IMR-90 (cell line): ENCODE measurements at places on chromosomes 4 and X. TPM values are rescaled to one million over a fixed set of nuclear protein-coding genes. Genes with fewer than 3 reads are reported as not detected.
A peak's percentile ranks its signal among the peaks of the same experiment; 100 is the strongest.

Gene HPGDS
- not detected in 2 replicates for total RNA-seq

Gene NDP
- 0.28 and 0.36 TPM in 2 replicates for total RNA-seq

Gene FAM156A
- 7.5 TPM in 2 replicates for total RNA-seq

Gene WNK3
- 1.4 TPM in 2 replicates for total RNA-seq

Gene SHISA3
- under 0.01 and 0.18 TPM in 2 replicates for total RNA-seq

Gene NPY5R
- total RNA-seq: not detected in 2 replicates

DNA sequence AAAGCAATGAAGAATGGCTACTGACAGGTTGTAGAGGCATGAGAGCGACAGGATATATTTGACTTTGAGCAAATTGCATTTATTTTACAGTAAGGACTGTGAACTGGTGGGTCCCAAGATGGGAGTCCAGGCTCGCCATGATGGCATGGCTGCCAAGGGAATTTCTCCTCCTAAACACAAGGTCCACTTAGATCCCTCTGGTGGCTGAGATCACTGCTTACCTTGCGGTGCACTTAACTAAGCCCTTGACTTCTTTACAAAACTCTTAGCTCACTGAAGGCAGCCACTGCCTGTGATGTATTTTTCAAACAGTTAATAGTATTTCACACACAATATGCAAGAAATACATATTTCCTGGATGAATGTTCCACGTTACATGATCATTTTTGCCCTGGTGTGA is 50.3 kb upstream of the SORBS2 start:
- no peak for DNase-seq

- DNase-seq: peak; percentile 55
These were observed at the start of gene TBC1D9 for GRCh38 chr4:140756319-140757231. Gene TBC1D9 (minus strand): TSS chr4:140756385. CDS start chr4:140756045, 340 bp downstream.

- DNase-seq: no peak
These were observed 23.8 kb downstream of the CTSO start for GRCh38 chr4:155929833-155930232.

DNA sequence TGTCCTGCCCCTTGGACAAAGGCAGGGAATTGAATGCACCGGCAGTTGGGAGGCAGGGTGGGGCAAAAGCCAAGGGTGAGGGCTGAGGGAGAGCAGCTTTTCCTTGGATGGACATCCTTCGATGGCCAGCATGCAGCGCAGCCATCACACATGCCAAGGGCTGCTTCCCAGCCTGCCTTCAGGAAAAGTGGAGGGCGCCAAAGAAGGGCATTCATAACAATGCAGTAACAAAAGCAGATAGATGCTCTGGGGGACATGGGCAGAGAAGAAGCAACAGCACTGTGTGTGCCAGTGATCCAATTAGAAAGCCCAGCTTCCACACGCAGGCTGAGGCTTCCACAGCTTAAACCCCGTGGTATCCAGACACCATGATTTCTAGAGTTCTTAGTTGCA is 71.5 kb downstream of the TSPAN5 start:
- no peak for DNase-seq

GRCh38 chrX:47264483-47265173 is 31.8 kb downstream of the USP11 start:
- peak; percentile 62 for DNase-seq

- DNase-seq: no peak
These were observed 648 bp downstream of the GPC4 start for GRCh38 chrX:133414406-133415275.

DNA sequence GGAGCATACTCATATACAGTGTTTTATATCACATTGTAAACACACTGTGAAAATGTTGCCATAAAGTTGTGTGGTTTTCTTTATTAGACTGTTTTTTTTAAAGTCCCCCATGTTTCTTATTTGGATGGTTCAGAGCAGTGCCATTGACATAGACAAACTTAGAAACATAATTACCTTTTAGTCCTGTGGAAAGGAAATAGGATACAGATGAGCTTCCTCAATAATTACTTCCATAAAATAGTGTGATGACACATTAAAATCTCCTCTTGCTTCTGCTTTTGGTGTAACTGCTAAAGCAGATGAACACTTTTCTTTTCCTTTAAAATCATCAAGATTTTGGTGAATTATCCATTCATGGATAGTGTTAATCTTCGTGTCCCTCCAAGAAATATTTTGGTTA is 52.9 kb upstream of the LIMCH1 start:
- no peak for DNase-seq

- no peak for DNase-seq
These were observed 53.0 kb downstream of the MSN start for GRCh38 chrX:65720381-65720964.

- DNase-seq: no peak
These were observed 279.0 kb downstream of the ARAP2 start for GRCh38 chr4:35965300-35965699.

DNA sequence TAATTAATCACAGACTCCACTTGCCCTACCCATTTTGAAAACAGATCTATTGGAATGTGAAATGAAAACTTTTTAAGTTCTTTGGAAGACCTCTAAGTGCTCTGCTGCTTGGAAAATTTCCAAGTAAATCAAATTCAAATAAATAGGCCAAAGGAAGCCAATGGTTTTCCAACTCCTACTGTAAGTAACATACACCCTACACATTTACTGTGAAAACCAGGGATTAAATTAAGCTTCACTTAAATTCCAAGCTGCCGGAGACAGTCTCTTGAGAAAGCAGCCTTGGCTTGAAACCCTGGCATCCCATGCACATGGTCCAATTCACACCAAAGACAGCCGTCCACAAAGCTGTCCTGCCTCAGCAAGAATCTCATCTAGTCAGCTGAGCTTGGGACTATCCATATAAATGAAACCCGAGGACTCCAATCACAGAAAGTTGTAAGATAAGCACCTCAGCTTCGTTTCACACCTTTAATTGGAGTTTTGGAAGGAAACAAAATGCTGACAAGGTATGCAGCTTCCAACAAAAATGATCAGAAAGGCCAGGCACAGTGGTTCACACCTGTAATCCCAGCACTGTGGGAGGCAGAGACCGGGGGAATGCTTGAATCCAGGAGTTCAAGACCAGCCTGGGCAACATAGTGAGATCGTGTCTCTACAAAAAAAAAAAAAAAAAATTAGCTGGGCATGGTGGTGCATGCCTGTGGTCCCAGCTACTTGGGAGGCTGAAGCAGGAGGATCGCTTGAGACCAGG is 88.6 kb downstream of the APBB2 start:
- peak; percentile 36 for DNase-seq

DNA sequence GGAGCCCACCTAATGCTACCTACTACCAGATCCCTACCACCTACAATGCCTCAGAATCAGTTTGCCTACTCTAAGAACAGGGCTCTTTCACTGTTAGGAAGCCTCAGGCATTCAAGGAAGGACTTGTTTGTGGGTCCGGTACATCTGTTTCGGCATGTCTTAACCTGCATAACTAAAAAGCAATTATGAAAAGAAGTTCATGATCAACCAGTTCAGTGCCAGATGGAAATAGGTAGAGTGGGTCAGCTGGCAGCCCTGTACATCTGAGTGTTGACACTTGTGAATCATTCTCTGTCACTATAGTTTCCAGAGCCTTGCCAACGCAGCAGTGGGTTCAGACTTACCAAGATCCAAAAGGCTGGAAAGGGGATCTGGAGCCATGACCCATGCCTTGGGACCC is 3.3 kb downstream of the TMEM185A start:
- no peak for DNase-seq

- DNase-seq: no peak
These were observed 3.0 kb upstream of the SLC25A6 start for GRCh38 chrX:1394731-1395501.

DNA sequence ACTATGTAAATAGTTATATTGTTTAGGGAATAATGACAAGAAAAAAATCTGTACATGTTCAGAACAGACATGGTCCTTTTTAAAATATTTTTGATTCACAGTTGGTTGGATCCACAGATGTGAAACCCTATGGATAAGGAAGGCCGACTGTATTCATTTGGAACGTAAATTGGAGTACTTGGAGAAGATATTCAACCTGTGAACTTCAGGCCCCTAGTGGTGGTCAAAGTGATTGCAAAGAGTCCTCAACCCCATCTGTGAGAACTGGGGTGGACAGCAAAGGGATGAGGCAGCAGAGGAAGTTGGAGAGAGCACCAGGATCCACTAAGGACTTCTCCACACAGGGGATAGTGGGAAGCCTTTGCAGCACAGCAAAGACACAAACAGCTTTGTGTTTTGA is 6.2 kb upstream of the CXCL13 start:
- DNase-seq: peak; percentile 41

DNA sequence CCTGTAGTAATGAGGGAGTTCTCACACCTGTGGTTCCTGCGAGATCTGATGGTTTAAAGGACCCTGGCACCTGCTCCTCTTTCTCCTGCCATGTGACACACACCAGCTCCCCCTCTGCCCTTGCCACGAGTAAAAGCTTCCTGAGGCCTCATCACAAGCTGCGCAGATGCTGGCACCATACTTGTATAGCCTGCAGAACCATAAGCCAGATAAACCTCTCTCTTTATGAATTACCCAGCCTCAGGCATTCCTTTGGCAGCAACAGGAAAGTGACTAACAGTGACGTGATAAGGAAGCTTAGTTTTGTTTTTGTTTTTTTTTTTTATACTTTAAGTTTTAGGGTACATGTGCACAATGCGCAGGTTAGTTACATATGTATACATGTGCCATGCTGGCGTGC is 130.9 kb downstream of the AFAP1 start:
- DNase-seq: peak; percentile 93

- no peak for DNase-seq
These were observed 66.1 kb upstream of the CLNK start for GRCh38 chr4:10750714-10751113.

DNA sequence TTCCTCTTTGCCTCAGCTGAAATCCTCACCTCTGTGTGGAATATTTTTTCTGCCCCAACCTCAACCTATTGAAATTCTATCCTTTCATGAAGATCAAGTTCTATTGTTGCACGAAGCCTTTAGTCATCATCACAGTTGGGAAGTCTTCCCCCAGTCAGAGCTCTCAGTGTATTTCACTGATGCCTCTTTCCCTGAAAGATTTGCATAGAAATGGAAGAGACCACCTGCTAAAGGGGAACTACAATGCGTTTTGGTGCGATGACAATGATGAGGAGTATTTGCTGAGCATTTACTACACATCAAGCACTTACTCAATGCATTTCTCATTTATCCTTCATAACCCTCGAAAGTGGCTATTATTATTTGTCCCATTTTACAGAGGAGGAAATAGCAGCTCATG is 151.2 kb upstream of the KLF3 start:
- no peak for DNase-seq

GRCh38 chr4:183540410-183541009 is 35.7 kb downstream of the ING2 start:
- no peak for DNase-seq
